ENCODE measurements at places on chromosomes 13 and 19.

DNA sequence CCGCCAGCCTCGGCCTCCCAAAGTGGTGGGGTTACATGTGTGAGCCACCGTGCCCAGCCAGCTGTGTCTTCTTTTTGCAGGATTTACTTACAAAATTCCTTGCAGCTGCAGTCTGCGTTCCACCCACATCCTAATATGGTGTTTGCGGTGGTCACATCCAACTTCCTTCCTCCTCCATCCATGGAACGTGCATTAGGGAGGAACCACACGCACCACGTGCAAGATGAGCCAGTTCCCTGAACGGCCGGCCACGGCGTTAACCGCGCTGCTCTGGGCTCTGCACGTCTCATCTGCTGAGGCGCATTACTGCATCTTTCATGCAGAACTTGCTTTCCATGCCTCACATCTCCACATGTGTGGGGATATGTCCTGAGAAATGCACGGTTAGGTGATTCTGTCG lies 13.0 kb upstream of the SIGLEC11 start:
- no peak for DNase-seq

- no peak for DNase-seq
Observed at GRCh38 chr19:19489804-19490204, 25.5 kb downstream of the TSSK6 start.

DNA sequence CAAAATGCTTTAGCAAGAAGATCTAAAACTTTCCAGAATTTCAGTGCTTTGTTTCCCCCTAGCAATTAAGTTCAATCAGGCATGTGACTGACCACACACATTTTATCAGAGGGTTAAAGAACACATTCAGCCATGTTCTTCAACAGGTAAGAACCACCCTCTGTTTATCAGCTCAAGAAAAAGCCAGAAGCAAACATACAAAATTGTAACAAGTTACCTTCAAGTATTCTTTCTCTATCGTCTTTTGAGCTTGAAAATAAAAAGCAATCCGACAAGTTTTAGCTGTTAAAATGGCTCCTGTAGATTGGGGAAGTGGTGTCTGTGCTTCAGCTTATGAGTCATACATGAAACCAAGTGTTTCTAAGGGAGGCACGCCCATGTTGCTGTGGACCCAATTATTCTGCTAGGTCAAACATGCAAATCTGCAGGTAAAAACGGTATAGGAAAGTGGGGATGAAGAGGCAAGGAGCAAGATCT lies at the start of gene ELF1:
Gene ELF1 (minus strand): TSS at position 306 of the 477 bp plus-strand sequence. CDS start 37,262 bp downstream, outside the sequence.
- peak; percentile 47 for DNase-seq

DNA sequence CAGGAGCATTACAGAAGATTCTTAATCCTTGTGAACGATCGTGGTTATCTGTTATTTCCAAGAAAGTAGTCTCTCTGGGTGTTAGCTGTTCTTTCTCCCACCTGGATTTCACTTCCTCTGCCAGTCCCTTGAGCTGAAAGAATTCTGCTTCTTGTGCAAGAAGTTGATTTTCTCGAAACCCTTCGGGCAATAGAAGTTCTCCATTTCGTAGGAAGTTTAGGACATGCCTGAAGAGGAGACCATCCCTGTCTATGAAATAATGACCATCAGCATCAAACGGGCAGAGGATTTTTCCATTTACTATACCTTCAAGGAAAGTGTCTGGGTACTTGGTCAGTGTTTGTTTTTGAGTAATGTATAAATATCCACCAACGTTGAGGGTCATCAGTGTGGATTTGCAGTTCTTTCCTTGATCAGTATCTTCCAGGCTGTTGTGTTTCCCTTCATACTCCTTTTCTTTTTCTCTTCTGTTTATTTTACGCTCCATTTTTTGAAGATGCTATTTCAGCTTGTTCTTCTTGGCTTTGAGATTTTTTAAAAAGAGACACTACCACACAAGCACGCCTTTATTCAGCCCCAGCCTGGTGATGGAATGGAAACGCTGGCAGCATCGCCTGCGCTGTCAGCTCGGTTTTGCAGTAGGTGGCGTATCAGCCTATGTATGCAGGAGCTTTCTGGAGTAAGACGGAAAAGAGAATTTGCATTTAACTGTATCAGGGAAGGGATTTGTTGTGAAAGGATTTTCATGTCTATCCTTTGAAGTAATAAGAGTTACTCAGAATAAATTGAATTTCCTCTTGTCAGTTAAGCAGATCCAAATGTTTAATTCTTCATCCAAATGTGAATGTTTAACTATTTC lies 6.5 kb downstream of the KCTD4 start:
- no peak for DNase-seq

DNA sequence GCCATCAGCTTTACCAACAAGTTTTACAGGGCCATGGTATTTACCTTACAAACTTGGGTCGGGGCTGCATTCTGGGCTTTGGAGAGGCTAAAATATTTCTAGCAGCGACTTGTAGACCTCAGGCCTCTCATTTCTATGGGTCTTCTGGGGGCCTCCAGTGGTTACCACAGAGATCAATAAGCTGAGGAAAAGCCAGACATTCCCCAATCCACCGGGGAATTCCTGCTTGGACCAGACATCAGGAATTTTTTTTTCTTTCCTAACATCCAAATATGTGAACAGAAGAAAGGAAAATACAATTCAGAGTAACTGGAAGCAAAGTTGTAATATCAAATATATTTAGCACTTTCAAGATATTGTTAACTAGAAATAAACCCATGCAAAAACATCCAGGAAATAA lies 1.5 kb downstream of the DZIP1 start:
- no peak for DNase-seq

DNA sequence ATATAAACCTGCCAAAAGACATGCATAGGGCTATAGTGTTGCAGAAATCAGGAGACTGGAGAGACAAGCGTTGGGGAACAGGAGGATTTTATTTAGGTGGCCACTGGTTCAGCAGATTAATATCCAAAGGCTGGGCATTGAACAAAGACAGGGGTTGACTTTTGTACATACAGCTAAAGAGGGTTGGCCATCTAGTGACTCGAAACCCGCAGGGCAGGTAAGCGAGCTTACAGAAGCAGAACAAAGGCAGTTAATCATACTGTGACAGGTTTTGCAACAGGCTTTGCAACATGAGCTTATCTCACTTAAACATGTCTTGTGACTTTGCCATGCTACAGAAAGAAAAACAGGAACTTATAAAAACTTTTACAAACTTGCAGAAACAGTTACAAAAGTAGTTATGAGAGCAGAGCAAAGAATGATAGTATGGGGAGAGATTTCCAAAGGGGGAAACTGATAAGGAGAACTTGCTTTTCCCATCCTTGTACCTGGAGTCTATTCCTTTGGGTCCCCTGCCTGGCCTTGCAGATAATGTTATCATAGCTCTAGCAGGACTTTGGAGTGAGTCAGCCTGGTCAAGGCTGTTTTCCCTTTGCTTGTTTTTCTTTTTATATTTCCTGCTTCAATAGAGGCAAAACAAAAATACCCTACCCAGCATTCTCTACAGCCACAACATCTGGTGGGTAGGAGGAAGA lies 234.2 kb downstream of the PCDH17 start:
- no peak for DNase-seq

DNA sequence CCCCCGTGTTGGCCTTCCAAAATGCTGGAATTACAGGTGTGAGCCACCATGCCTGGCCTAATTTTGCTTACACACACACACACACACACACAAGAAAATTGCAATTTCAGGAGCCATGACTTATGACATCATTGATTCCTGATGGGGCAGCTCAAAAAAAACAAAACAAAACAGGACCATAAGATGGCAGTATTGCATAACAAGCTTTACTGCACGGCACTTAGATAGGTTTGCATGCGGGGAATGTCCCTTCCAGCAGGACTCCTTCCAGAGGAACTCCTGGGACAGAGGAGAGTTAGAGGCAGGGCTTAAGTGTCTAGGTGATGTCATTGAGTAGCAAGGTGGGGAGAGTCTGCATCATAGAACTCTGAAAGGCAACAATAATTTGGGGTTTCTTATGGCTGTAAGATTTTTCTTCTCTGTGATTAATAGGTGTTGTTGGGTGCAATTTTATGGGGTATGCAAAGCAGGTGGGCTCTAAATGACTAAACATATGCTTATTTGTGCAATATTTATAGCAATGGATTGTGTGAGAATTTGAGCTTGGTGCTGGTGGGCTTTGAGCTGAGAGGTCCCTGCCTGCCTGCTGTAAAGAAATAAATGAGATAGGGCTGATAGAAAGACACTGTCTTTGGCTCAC lies 9.0 kb upstream of the ACSBG2 start:
- DNase-seq, result peak; percentile 33

GRCh38 chr13:75876142-75877050 lies 240.3 kb downstream of the LMO7 start:
- DNase-seq, result no peak

DNA sequence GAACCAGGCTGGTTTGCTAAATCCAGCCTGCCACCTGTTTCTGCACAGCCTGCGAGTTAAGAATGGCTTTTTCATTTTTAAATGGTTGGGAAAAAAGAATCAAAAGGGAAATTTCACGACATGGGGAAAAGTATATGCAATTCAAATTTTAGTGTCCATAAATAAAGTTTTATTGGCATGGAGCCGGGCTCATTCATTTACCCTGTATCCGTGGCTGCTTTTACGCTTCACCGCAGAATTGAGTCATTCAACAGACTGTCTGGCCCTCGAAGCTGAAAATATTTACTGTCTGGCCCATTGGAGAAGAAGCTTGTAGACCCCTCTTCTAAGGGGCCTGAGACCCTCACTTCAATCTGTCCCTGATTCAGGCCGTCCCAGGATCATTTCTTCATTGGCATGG lies 26.1 kb downstream of the IER2 start:
- DNase-seq, result no peak

All from HS-27A (cell line).